GM23338 (cell line): ENCODE measurements at places on chromosomes 11 and 22.
A peak's percentile ranks its signal among the peaks of the same experiment; 100 is the strongest.

- DNase-seq, result no peak
These were observed 85.4 kb downstream of the MYO18B start for GRCh38 chr22:25827415-25827814.

GRCh38 chr22:24087071-24087795 is 76.1 kb downstream of the CABIN1 start:
- DNase-seq, result no peak

DNA sequence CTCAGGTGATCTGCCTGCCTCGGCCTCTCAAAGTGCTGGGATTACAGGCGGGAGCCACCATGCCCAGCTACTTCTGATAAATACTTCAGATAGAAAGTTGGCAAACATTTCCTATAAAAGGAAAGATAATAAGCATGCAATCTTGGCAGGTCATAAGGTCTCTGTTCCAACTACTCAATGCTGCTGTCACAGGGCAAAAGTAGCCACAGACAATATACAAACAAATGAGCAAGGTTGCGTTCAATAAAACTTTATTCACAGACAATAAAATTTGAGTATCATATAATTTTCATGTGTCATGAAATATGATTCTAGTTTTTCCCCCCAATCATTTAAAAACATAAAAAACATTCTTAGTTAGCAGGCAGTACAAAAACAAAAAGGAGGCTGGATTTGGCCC is 53.1 kb upstream of the CLNS1A start:
- no peak for DNase-seq

GRCh38 chr11:22657101-22657694 is 9.2 kb upstream of the GAS2 start:
- peak; percentile 35 for DNase-seq

DNA sequence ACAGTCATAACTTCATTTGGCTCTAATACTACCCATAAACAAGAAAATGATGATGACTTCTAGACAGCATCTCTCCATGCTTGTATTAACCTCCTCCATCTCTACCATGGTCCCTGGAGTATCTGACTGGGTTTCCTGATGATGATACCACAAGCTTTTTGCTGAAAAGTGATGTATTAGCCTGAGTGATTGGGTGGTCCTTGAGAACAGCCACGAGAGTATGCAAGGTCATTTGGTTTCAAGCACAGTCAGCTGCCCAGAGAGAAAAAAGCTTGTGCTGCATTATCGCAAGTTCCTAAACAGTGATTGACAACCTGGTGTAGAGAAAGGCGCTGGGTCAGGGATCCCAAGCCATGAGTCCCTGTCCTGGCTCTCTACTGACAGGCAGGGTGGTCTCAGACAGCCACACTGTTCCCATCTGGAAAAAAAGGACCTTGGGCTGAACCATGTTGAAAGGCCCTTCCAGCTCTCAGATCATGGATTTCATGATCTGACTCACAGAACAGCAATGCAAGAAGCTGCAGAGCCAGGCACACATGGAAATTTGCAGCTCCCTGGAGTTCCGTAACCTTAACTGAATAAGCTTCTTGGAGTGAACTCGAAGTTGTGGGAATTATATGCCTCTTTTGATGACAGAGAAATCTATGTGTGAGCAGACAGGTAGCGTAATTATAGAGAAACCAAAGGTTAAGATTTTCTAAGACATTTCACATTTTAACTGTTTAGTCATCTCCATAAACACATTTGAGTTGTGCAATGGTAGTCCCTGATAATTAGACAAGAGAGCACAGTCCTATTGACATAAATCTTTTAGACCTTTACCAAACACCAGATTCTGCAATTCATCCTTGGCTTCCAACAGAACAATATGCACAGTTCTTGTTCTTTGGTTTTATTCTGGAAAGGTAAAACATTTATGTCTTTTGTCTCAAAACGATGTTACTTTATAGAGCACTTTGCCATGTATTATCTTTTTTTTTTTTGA is 54.1 kb upstream of the UBASH3B start:
- no peak for DNase-seq

GRCh38 chr11:113417428-113417827 is 29.8 kb downstream of the ANKK1 start:
- DNase-seq, result no peak

DNA sequence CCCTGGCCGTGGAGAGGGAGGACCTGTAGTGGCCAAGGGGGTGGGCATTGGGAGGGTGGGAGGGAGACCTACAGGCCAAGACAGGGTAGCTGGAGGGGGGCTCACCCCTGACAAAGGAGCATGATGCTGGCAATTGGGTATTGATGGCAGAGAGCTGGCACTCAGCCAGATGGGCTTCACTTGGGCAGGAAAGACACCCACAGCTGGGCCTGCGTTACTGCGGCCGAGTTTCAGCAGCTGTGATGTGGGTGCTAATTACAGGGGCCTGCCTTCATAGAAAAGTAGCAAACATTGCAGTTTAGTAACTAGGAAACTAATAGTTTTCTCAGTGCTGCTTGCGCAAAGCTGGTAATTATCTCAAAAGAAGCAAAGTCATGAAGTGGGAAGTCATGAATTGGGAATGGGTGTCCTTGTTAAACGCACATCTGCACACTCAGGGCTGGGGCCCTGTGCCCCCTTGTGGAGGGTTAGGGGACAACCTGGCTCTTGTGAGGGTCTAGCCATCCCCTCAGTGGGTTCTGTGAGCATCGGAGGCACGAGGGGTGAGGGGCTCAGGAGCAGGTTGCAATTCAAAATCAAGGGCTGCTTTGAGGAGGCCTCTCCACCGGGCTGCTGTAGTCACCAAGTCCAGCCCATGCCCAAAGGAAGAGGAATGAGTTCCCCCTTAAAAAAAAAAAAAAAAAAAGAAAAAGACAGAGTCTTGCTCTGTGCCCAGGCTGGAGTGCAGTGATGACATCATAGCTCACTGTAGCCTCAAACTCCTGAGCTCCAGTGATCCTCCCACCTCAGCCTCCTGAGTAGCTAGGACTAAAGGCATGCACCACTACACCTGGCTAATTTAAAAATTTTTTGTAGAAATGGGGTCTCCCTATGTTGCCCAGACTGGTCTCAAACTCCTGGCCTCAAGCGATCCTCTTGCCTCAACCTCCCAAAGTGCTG is 24.4 kb upstream of the TXNRD2 start:
- peak; percentile 76 for DNase-seq

GRCh38 chr22:22820626-22821025 is 67.0 kb upstream of the IGLL5 start:
- DNase-seq, result no peak

DNA sequence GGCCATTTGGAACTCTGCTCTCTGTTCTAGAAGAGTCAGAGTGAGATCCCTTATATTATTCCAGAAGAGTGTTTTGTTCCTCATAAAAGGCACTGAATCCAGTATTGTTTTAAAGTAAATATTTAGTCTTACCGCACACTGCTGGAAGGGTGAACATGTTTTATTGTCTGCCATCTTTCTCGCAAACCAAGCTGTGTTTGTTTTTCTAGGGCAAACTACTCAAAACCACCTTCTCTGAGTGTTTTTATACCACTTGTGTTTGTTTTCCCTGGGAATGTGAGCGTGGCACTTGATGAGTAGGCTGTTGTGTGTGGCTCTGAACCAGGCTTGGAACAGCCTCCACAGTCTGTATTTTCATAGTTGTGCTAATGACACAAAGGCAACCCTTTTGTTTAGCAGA is 89.8 kb downstream of the DBX1 start:
- no peak for DNase-seq

DNA sequence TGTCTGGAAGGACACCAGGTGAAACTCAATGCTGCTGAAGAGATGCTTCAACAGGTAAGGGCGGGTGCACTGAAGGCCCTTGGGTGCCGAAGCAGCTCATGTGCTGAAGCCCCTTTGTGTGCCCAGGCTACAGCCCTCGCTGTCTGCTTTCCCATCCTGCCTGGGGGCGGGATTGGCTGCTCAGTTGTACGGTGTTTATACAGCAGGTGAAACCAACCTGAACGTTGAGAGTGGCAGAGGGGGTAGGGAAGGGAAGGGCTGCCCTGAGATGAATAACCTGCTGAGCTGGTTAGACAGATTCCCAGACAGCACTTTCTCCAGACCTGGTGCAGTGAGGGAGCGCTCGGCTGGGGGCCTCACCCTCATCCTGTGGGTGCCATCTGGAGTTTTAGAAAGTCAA is 75.7 kb downstream of the CYB5R2 start:
- DNase-seq, result no peak

GRCh38 chr11:61872935-61873565 is 18.3 kb downstream of the FADS3 start:
- DNase-seq, result no peak

DNA sequence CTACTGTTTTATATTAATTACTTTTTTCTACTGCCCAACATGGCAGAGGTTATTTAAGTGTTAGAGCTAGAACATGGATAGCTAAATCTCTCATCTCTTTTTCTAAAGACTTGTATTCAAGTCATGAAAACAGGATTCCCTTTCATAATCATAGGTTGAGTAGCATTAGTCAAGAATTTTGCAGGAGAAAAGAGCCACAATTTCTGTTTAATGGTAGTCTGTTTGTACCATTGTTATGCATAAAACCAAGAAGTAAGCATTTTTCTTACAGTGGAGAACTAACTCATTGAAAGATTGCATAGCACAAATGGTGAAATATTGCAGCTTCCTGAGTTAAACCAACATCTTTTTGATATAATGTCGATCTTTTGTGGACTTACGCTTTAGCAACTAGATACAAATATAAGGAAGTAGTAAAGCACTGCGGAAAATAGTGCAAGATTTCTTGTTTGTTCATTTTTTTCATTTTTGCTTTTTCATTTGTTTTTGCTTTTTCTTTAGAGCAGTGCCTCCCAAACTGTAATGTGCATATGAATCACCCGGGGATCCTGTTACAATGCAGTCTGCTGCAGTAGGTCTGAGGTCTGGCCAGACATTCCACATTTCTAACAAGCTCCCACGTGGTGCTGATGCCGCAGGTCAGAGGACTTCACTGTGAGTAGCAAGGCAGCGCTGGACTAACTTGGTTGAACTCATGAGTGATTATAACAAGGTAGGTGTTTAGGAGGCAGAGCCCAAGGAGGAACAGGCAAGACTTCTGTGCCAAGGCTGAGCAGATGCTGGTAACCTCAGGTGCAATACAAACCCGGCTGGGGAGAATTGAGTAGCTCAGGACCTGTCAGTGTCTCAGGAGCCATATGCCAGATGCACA is 4.6 kb downstream of the ETS1 start:
- DNase-seq, result peak; percentile 89

DNA sequence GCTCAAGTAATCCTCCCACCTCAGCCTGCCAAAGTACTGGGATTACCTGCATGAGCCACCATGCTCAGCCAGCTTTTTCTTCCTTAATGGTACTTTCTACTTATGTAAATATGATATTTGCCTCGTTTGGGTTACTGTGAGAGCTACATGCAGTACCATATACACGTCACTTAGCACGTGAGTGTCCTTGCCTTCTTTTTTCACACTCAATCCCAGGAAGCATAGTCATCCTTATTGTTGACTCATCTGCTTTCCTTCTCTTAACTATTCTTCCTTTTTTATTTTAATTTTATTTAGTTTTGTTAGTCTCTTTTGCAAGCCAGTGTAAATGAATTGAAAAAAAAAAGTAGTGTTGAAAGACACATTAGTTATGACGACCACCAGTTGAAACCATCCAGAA is 205.9 kb downstream of the HIPK3 start:
- DNase-seq, result no peak

DNA sequence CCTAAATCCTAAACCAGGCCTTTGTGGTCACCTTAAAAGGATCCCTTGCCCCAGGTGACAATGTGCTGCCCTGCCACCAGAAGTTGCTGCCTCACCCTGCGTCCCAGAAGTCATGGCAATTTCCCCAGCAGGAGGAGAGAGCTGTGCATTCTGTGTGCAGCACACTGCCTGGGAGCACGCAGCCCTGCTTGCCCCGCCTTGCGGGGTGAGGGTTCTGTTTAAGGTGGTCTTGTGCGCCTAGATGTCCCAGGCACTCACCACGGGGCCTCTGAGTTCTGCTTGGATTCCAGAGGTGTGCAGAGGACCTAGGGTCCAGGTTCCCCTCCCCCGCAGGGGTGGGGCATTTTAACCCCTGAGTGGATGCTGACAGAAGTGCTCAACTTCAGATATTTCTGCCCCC is 95.0 kb downstream of the GRAMD1B start:
- DNase-seq, result no peak

- no peak for DNase-seq
These were observed 14.2 kb downstream of the GAS2 start for GRCh38 chr11:22680628-22681027.

GRCh38 chr11:120401506-120401905 is 65.3 kb downstream of the ARHGEF12 start:
- DNase-seq, result no peak

DNA sequence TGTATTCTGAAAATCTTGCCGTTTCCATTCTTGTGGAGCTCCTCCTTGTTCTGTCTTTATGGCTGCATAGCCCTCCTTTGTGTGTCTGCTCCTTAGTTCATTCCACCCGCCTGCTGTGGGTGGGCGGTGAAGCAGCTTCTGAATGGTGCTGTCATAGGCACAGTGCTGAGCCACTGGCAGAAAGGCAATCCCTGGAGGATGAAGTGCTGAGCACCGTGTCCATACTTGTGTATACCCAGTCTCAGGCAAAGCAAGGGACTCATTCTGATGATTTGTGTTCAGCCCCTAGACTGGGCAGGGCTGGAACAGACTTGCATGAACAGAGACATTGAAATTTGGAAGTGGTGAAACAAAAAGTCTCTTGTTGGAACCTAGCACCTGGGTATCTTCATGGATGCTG is 134.9 kb downstream of the MYO18B start:
- no peak for DNase-seq

DNA sequence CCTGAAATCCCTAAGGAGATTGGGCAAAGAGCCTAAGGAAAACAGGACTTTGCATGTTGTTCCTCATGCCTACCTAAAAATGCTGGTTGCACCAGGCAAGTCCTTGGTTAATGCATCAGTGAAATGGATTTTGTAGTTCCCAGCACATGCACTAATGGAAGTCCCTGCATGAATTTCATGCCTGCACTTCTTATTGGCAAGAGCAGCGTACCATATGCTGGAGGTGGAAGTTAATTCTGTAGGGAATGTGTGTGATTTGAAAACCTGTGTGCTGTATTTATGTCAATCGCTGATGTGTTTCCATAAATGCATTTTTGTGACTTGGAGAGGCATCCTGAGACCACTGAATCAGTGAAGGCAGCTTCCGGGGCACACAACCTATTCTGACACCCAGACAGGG is 140.3 kb upstream of the MTNR1B start:
- no peak for DNase-seq

DNA sequence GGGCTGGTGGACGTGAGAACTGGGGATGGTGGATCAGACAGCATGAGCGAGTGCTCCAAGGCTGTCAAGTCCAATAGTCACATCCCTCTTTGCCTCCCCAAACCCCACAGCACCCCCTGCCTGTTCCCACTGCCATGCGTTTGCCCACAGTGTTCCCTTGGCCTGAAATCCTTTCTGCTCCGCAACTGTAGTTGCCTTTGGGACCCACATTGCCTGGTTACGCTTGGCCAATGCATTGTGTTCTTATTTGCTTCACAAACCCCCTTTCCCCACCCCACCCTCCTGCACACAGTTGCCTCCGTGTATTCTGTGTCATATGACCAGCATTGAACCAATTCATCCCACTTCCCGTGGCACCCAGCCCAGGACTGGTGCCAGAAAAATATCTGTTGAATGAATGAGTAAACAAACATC is 2.1 kb upstream of the KIAA0930 start:
- peak; percentile 33 for DNase-seq

- DNase-seq, result peak; percentile 6
These were observed 411.9 kb downstream of the SOX6 start for GRCh38 chr11:15944460-15944859.
